Urinary bladder (tissue), 4 donors: ENCODE measurements at places on chromosomes 12 and 14. TPM values are rescaled to one million over a fixed set of nuclear protein-coding genes. Genes with fewer than 3 reads are reported as not detected.

GRCh38 chr14:45426685-45427282 lies 173.8 kb upstream of the MIS18BP1 start:
- DNase-seq = no peak

DNA sequence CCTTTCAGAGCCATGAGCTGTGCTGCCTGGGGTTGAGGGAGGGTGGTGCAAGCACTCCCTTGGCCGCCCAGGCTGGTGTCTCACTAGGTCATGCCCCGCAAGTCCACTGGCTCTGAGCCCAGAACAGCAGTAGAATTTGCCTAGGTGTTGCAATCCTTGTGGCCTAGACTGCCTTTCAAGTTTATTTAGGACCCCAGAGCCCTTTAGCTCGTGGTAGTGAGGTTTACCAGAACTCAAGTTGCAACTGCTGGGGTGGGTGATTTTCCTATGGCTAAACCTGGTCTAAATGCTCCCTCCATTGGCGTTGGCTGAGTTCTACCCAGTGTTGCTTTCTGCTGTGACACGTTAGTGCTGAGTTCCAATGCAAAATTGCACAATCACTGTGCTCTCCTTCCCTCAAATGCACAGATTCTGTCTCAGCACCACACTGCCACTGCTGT lies 287.2 kb downstream of the BCAT1 start:
- DNase-seq = no peak

DNA sequence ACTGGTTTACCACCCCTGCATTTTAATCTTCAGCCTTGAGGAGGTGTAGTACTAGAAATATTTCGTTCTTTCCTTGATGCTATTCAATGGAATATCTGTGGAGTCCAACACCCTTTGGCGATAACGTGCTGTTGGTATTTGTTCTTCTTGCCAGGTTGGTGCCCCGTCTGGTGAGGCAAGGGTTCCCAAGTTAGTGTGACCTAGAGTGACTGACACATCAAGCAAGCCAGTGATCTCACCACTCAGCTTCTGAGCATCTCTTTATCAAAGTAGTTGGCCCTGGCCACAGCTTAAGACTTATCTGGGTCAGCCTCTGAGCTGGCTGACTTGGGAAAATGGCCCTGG lies 60.2 kb downstream of the PLXNC1 start:
- no peak for DNase-seq

DNA sequence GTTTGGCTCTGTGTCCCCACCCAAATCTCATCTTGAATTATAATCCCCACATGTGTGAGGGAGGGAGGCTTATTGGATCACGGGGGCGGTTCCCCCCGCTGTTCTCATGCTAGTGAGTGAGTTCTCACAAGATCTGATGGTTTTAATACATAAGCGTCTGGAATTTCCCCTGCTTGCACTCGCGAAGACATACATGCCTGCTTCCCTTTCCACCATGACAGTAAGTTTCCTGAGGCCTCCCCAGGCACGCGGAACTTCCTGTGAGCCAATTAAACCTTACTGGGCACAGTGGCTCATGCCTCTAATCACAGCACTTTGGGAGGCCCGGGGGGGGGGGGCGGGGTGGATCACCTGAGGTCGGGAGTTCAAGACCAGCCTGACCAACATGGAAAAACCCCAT lies 60.8 kb downstream of the R3HDM2 start:
- DNase-seq = no peak

DNA sequence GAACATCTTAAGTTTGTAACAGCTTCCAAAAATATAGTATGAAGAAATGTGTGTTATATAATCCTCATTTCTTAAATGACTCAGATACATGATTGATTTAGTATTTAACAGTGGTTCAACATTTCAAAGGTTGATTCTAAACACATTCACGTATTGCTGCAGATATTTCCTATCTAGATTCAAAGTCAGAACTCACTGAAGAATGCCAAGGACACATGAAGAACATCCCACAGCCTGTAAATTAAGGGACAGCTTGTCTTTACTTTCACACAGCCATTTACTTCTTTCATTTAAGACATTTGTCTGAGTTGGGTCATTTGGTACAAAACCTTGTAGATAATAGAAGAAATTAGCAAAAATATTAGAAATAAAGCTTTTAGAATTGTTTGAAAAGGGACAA lies 66.9 kb upstream of the CPSF6 start:
- no peak for DNase-seq

- no peak for DNase-seq
Measured at GRCh38 chr12:120237360-120238171, 28.0 kb downstream of the PXN start.

GRCh38 chr14:35222324-35222723 lies 69.9 kb upstream of the PSMA6 start:
- DNase-seq = no peak

DNA sequence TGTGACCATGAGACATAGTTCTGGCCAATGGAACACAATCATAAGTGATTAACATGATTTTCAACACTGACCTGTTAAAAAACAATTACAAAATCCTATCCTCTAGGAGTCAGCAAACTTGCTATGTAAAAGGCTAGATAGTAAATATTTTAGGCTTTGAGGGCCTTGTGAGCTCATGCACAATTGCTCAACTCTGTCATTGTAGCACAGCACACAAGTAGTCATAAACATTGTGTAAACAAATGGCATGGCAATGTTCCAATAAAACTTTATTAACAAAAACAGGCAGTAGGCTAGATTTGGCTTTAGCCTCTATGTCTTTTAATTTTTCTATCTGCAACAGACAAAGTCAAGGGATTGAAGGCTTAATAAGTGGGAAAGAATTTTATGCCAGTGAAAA lies 350.7 kb downstream of the C12orf50 start:
- no peak for DNase-seq

- no peak for DNase-seq
Measured at GRCh38 chr14:89308232-89308959, 108.6 kb downstream of the FOXN3 start.

DNA sequence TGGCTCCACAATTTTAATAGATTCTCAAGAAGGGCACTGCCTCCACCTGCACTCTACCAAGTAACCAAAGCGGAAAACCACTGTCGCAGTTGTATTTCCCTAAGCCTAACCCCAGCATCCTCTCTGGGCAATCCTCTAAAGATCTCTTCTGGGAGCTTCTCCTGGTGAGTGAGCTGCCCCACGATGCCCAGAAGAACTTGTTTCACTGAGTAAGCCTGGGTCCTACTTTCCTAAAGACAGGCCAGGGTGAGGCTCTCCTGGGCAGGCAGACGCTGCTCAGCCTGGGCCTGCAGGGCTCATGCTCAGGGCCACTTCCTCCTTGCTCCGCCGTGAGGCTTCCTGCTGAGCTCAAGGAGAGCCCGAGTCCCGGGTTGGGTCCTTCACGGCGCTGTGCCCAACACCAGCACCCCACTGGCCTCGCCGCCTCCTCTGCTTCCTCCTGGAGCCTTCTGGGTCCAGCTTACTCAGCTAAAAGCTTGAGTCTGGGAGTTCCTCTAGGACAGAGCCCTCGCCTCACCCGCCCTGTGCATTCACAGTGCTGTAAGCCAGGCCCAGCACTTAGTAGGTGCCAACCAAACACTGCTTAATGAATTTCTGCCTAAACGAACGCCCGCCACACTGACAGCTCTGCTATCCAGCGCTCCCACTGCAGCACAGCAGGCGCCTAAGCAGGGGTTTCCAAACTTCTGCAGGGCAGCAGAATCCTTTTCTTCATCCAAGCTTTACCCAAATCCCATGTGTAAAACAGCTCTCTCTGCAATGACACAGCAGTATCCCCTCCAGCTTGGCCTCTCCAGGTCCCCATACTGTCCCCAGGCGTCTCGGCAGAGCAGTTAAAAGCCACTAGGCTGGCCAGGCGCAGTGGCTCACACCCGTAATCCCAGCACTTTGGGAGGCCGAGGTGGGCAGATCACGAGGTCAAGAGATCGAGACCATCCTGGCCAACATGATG lies 5.7 kb downstream of the RAB35 start:
- no peak for DNase-seq

DNA sequence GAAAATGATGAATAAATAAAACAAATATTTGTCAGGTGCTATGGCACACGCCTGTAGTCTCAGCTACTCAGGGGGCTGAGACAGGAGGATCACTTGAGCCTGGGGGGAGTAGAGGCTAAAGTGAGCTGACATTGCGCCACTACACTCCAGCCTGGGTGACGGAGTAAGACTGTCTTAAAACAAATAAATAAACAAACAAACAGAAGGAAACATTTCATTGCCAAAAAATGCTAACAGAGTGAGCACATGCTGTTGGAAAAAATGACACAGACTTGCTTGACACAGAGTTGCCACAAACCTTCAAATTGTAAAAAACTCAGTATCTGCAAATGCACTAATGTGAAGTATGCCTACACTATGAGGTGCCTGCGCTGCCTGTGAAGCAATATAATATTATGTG lies 50.8 kb upstream of the AP4S1 start:
- no peak for DNase-seq

GRCh38 chr14:69827560-69827959 lies 30.5 kb upstream of the SLC10A1 start:
- no peak for DNase-seq

- no peak for DNase-seq
Measured at GRCh38 chr14:58899317-58899713, 261.6 kb downstream of the DACT1 start.

DNA sequence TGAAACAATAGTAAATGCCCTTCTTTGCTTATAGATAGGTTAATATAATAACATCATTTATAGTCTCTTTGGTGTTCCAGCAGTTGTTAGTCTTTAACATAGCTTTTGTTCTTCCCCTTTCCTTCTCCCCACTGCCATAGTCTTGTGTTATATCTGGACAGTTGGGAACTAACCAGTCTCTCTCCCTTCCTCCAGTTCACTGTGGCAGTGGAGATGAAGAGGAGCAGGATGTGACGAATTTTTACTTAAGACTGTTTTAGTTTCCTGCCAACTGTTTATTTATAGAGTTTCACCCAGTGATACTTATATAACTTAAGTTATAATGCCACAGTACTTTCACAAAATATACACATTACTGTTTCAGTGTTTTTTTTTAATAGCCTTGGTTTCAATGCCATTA lies 277.4 kb downstream of the PDZRN4 start:
- DNase-seq = no peak

- no peak for DNase-seq
Measured at GRCh38 chr12:114998118-114998749, 314.3 kb upstream of the TBX3 start.

DNA sequence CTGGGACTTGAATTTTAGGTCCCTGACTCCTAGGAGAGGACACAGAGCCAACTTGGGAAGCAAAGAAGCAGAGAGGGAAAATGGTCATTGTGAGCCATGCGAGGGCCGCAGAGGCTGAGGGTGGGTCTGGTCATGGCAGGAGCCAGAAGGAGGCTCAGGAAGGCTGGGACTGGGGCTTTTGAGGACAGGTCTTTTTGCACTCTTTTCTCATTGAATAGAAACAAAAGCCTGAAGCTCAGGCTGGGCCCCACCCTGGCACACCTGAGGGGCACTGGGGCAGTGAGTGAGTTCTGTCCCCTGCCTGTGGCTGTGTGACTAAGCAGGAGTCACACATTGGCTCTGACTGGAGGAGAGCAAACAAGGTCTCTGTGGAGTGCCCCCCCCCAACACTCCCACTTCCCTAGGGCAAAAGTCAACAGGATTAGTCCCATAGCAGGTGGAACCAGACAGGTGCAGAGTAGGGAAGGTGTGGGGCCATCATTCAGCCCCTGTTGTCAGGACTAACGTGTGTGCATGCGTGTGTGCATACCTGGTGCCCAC lies 2.8 kb downstream of the KRT7 start:
- DNase-seq = no peak

- no peak for DNase-seq
Measured at GRCh38 chr14:63952053-63952932, 99.5 kb downstream of the SYNE2 start.

DNA sequence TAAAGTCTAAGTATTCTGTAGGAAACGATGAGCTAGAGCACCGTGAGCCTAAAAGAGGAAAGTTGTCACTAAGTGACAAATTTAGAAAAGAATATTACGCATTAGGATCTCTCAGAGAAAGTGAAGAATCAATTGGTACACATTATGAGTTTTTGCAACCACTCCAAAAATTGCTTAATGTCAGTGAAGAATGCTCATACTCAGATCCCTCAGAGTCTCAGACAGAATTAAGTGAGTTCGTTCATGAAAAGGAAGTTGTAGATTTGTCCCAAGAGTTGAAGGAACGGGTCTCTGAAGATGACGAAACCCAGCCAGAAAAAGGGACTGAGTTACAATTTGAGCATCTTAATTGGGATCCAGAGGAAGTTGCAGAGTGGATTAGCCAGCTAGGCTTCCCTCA lies 1.5 kb downstream of the SAMD15 start:
- no peak for DNase-seq

- no peak for DNase-seq
Measured at GRCh38 chr12:120015313-120015712, 26.3 kb downstream of the BICDL1 start.

GRCh38 chr12:127081058-127081457 lies 1185.9 kb upstream of the TMEM132C start:
- DNase-seq = no peak

- no peak for DNase-seq
Measured at GRCh38 chr14:76292561-76292960, 83.4 kb upstream of the ESRRB start.

The CKAP4 gene
- 93.3 TPM for total RNA-seq

The ATF7 gene
- total RNA-seq = 24.1 TPM

The PMEL gene
- total RNA-seq = 1.5 TPM

The OXA1L gene
- 74.1 TPM for total RNA-seq

The CACNA2D4 gene
- total RNA-seq = 1.1 TPM

The DEPDC4 gene
- 3.4 TPM for total RNA-seq

The TEX22 gene
- total RNA-seq = 0.11 TPM

The KRT2 gene
- total RNA-seq = not detected

The SOX5 gene
- 61.4 TPM for total RNA-seq

The CDK17 gene
- 127 TPM for total RNA-seq
